ENCODE measurements at places on chromosomes 4 and X.

- DNase-seq, result peak; percentile 63
Observed at GRCh38 chr4:100823066-100823992, 305.5 kb upstream of the EMCN start.

- DNase-seq, result peak; percentile 14
Observed at GRCh38 chr4:15778289-15779241, at the start of gene CD38. Gene CD38 (plus strand): TSS chr4:15778328. CDS start chr4:15778415, 87 bp downstream.

GRCh38 chr4:138680256-138680655 lies 335.3 kb upstream of the NOCT start:
- no peak for DNase-seq

DNA sequence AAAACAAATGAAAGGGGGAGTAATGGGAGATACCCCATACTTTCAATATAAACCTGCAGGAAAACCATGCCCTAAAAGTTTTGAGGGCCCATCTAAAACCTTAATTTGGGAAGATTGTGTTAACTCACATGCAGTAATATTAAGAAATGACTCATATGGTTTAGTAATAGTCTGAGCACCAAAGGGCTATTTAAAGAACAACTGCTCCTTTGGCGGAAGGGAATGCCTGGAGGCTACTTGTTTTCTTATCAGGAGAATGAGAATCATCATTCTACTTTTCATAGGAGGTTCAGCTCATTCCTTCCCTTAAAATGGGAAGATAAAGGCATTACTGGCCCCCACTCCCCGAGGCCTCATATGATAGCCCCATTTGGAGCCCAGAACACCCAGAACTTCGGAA lies 47.6 kb downstream of the SPIN3 start:
- DNase-seq, result no peak

DNA sequence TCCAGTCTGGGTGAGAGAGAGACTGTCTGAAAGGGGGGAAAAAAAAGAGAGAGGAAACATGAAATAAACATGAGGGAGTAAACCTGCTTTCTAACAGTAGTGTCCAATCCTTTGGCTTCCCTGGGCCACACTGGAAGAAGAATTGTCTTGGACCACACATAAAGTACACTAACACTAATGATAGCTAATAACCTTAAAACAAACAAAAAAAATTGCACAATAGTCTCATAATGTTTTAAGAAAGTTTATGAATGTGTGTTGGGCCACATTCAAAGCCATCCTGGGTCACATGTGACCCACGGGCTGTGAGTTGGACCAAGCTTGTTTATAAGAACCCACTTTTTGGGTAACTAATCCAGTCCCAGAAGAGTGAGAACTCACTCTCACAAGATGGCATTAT lies 30.3 kb downstream of the PDS5A start:
- DNase-seq, result no peak

DNA sequence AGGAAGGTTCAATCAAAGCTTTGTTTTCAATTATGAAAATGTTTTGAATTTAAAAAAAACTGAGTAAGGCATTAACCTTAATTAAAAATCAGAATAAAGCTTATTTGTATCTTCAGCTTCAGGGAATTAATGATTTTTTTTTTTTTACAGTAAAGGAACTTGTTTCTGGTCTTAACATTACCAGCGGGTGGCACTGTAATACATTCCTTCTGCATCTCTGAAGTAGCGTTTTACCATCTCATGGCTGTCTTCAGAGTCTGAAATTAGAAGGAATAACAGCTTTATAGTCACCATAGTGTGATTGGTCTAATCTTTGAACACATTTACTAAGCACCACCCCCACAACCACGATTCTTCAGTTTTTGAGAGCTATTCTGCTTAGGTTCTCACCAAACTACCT lies 102.6 kb downstream of the IL1RAPL2 start:
- no peak for DNase-seq
